ENCODE measurements at places on chromosomes 4 and X. TPM values are rescaled to one million over a fixed set of nuclear protein-coding genes. Genes with fewer than 3 reads are reported as not detected.

The PITX2 gene
- 0.09 TPM for total RNA-seq

The F11 gene
- not detected for total RNA-seq

The SPIN2A gene
- total RNA-seq: 0.17 TPM

The MAGEB2 gene
- total RNA-seq: not detected

The MAGEA10 gene
- total RNA-seq: not detected

The CCNA2 gene
- total RNA-seq: 11.2 TPM

The ACOX3 gene
- total RNA-seq: 21.0 TPM

The BANK1 gene
- not detected for total RNA-seq

The EREG gene
- total RNA-seq: under 0.01 TPM

The ACSL1 gene
- total RNA-seq: 12.5 TPM

The TRAPPC11 gene
- 27.5 TPM for total RNA-seq

The SHROOM4 gene
- total RNA-seq: 23.6 TPM

The GAGE1 gene
- total RNA-seq: not detected

The ADH7 gene
- total RNA-seq: not detected

The HMX1 gene
- not detected for total RNA-seq

The RIPPLY1 gene
- not detected for total RNA-seq

The ARHGAP36 gene
- not detected for total RNA-seq

The IL2RG gene
- total RNA-seq: not detected

The TKTL2 gene
- total RNA-seq: not detected

The UTP3 gene
- 17.0 TPM for total RNA-seq

The SPARCL1 gene
- total RNA-seq: 0.87 TPM

The LAP3 gene
- total RNA-seq: 75.6 TPM

The RNF175 gene
- 0.33 TPM for total RNA-seq

The PTPN13 gene
- 0.98 TPM for total RNA-seq

The PCDH7 gene
- total RNA-seq: 0.11 TPM
